ENCODE measurements at places on chromosomes 4 and X.

DNA sequence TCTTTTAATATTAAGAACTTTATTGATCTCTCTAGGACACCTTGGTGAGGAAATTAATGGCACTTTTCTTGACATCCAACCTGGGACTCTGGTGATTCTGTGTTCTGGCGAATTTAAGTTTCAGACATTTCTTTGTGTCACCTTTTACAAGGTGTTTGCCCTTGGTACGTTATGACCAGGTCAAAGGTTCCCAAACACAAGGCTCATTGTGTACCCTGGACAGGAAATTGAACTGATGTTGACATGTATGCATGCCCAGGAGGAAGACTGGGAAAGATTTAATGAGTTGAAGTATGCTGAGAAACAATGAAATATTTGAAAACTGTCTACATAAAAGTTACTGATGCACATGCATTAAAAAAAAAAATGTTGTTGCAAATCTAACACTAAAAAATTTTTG, 22.1 kb downstream of the NIPAL1 start:
- no peak for DNase-seq

DNA sequence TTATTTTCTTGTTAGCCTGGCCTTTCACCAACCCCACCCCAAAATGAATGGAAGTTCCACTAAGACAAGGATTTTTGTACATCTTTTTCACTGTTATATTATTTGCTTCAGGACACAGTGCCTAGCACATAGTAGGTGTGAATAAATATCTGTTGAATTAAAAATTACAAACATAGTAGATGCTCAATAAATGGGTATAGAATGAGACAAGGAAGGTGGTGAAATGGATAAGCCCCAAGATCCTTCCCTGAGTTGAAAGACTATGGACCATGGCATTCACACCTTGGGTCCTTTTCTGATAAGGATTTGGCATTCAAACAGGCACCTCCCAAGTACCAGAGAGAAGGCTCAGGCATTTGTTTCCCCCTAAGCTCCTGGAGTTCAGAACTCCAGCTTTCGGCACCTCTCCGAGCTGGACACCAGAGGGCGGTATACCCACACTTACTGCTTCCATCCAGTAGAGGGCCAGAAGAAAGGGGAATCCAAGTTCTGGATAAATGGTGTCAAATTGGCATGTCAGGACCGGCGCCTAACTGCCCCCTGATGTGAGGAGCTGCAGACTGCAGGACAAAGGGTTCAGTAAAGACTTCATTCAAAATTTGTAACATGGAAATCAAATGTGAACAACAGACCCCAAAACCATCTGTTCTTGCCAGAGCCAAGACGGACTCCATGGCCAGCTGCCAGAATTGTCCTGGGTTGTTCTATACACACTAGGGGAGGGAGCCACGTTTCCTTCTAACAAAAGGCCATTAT, 193.0 kb downstream of the GPC3 start:
- DNase-seq, result peak; percentile 38

DNA sequence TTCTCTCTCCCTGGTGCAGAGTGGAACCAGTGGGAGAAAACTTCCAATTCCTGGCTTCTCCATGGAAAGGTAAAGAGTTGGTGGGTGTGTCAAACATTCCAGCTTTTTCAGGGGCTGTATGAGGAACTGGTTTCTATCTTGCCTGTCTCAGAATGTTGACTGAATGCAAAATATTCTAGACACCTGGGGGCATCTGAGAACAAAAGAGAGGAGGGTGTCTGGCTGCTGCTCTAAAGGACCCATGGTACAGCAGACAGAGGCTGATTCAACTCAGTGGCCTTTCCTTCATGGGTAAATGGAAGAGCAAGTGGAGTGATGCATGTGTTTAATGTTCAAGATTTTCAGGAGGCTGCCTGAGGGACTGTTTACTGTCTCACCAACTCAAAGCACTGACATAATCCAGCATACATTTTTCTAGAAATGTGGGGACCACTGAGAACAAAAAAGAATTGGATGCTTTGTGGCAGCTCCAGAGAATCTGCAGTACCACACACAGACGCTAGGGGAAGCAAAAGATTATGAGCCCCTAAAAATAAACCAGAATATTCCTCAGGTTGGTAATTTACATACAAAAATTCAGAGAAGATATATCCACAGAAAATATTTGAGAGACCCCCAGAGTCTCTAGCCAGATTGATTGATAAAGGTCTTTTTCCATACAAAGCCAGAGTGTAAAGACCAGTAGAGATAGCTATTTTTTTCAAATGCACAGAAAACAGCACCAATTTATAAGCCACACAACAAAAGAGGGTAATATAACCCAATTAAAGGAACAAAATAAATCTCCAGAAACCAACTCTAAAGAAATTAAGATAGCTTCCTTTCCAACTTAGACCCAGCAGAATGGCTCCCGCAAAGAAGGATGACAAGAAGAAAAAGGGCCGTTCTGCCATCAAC, 48.0 kb upstream of the STARD8 start:
- DNase-seq, result no peak

DNA sequence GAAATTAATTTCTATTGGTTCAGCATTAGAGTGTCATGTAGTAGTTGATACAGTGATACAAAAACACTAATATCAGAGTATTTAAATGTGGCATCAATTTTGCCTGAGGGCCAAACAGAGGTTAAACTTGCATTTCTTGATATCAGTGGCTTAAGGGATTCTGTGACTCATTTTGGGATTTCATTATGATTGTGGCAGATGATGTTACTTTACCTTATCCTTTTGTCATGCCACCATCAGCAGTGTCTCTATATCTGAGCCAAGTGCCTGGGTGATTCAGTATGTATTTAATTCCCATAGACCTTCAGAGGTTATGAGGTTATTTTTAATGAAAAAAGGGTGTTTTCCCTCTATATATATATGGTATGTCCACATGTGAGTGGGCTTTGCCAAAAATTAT, 582.9 kb downstream of the ADGRL3 start:
- DNase-seq, result no peak

- no peak for DNase-seq
Measured at GRCh38 chr4:35965300-35965699, 279.0 kb downstream of the ARAP2 start.

GRCh38 chr4:168528131-168528949, 31.5 kb downstream of the PALLD start:
- no peak for DNase-seq

- DNase-seq, result no peak
Measured at GRCh38 chrX:99857455-99857854, 552.6 kb downstream of the PCDH19 start.

DNA sequence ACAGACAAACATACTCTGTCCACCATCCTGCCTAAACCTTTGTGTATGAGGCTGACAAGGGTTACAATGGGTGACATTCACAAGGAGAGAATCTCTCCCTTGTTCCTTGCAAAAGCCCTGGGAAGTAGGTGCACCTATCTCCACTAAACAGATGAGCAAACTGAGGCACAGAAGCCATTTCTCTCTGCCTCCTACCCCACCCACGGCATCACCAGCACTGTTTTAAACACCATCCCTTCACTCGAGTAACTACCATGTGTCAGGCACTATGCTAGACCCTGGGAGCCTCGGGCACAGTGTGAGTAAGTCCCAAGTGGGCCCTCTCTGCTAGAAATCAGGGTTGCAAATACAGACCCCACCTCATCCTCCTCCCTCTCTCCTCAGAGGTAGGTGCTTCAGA, 899 bp downstream of the LYAR start:
- no peak for DNase-seq

- DNase-seq, result no peak
Measured at GRCh38 chr4:6124386-6125102, 75.8 kb downstream of the JAKMIP1 start.

DNA sequence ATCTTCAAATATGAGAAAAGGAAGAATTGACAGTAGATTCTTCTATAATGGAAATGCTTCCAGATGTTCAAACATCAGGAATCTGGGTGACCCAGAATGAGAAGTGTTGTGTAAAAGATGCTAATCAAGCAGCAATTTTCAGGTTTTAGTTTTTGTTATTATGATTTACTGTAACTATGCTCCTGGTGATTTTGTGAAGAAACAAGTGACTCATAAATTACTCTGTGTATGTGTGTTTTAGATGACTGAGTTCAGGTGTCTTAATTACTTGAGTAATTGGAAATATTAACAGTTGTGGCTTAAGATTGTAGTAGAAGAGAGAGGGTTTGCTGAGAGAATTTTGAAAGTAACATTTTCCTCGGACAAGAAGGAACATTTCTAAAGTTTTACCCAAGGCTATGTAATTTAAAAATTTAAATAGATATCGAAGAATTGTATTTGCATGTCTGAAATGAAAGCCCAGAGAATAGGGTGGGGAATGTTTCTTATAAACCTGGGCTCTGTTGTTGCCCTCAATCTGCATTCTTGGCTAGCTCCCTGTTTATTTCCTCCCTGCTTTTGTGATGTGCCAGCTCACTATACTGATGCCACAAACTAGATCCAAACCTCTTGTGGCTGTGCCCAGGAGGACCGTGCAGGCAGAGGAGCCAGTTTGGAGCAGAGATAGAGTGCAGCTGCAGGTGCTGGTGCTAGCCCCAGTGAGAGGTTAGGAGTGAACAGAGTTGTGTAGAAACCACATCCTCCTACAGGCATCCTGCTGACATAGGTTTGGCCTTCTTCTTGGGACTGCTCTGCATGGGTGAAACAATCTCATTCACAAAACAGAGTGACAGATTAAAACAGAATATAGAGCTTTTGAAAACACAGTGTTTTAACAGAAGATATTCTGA, 25.4 kb upstream of the TNIP3 start:
- no peak for DNase-seq

DNA sequence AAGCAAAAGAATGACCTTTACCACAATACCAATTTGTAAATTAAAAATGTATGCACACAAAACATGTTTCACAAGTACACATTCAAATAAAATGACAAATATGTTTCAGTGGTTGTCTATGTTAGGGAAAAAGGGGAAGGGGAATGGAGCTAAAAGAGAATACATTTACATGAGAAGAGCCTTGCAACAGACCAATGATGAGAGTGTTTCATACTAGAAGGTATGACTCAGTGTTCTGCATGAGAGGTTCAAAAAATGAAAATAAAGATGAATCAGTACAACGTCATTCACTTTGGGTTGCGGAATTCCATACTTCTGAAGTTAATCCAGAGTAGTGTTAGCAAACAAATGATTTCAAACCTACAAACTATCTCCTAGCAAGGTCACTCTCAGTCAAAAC, 51.7 kb downstream of the RPGR start:
- no peak for DNase-seq

DNA sequence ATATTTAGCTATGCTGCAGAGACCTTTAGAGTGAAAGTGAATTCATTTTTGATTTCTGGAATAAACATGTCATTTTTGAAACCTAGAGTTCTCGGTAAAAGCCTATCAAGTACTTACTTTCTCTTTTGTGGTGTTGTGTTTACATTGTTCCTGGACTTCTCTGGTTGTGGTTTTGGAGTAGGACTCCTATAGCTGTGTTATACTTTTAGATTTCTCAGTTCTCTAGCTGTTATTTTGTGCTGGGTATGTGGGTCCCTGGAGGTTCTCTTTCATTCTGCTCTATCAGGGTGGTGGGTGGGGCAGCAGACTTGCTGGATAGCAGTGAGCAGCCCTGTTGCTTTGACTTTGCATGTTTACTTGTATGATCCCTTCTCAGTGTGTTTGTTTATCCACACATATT, 25.6 kb upstream of the MSMO1 start:
- DNase-seq, result no peak

DNA sequence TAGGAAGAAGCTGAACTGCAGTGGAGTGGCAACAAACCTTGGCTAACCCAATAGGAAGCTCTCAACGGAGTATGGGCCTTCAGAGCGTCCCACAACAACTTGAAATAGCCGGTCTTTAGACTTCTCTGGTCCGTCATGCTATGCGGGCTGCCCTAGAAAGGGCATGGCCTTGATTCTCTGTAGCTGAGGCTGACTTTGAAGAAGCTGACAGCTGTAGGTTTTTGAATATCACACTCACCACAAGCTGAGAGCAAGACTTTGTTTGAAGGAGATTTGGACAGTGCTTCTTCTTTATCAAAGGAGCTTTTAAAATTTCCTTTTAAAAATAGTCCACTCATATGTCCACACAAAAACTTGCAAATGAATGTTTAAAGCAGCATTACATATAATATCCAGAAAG, 322.9 kb downstream of the CAMK2D start:
- no peak for DNase-seq

GRCh38 chr4:132267321-132267720, 881.8 kb upstream of the PCDH10 start:
- no peak for DNase-seq

GRCh38 chrX:132488180-132488705, 595 bp downstream of the MBNL3 start:
- DNase-seq, result no peak

GRCh38 chrX:34404386-34405070, 252.6 kb downstream of the TMEM47 start:
- DNase-seq, result no peak

- no peak for DNase-seq
Measured at GRCh38 chr4:154569028-154569427, 6.2 kb downstream of the FGB start.

- DNase-seq, result no peak
Measured at GRCh38 chr4:174423257-174423944, 98.9 kb downstream of the HPGD start.

GRCh38 chrX:129632443-129632842, 22.3 kb downstream of the APLN start:
- no peak for DNase-seq

- no peak for DNase-seq
Measured at GRCh38 chrX:100817340-100817739, 2.9 kb upstream of the CSTF2 start.

GRCh38 chrX:70452143-70452733, 7.6 kb downstream of the DLG3 start:
- no peak for DNase-seq

DNA sequence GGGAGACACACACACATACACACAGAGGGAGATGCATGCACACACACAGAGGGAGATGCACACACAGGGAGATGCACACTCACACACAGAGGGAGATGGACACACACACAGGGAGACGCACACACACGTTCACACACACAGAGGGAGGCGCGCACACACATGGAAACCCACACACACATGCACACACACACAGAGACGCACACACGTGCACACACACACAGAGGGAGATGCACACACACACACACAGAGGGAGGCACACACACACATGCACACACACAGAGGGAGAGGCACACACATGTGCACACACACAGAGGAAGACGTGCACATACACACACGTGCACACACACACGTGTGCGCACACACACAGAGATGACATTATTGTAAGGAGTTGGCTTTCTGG, 79.1 kb downstream of the HMX1 start:
- DNase-seq, result no peak

GRCh38 chr4:142274137-142274536, 572.0 kb downstream of the INPP4B start:
- DNase-seq, result no peak

DNA sequence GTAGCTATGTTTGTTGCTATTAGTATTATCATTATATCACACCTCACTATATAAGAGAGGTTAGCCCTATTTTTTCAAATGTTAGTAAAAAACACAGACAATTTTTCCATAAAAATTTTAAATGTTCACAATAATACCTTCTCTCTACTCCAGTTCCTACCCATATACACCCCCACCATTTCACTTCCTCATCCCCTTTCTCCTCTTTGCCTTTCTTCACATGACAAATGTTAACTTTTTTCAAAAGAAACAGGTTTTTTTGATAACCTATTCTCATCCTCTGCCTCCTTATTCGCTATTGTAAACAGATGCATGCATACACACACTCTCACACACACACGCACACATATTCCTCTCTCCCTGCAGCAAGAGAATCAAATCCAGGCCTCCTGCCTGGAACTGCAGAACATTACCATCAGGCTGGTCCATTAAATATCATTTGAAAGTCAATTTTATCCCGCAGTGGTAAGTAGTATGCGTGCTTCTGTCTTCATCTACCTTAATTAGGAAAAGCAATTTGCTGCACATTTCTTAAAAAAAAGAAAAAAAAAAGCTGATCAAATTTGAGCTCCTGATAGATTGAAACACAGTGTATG, 55.5 kb downstream of the MID1IP1 start:
- no peak for DNase-seq
